Activated T-helper 1 cell treated with anti-CD3 and anti-CD28 coated beads, Interleukin-12 subunit alpha, Interleukin-12 subunit beta, Interleukin-2, Interleukin-4 antibody, amounts not matched to agents 30 ng/mL and 10 ng/mL and 1 ng/mL, durations not matched to agents 14 hours and 24 hours and 36 hours (primary cell): ENCODE measurements at places on chromosomes 1 and 21. TPM values are rescaled to one million over a fixed set of nuclear protein-coding genes. Genes with fewer than 3 reads are reported as not detected.

KIF14 gene
- 11.5 and 12.5 TPM in 2 replicates for total RNA-seq

RHCE gene
- 0.17 TPM in 1 of 2 replicates, not detected in the other for total RNA-seq

MIER1 gene
- total RNA-seq = 53.2 and 57.4 TPM in 2 replicates

SYPL2 gene
- total RNA-seq = not detected in 2 replicates

DNAH14 gene
- 0.02 and 0.18 TPM in 2 replicates for total RNA-seq

LRRC71 gene
- not detected in 2 replicates for total RNA-seq

RABIF gene
- total RNA-seq = 11.8 and 13.4 TPM in 2 replicates

IGSF21 gene
- not detected in 2 replicates for total RNA-seq

CFAP410 gene
- total RNA-seq = 13.3 and 17.8 TPM in 2 replicates

AURKAIP1 gene
- 147 and 148 TPM in 2 replicates for total RNA-seq

PLD5 gene
- total RNA-seq = not detected in 2 replicates

IGSF3 gene
- 1.7 TPM in 2 replicates for total RNA-seq

RAB42 gene
- 0.27 TPM in 1 of 2 replicates, not detected in the other for total RNA-seq

NUP210L gene
- 0.12 TPM in 1 of 2 replicates, not detected in the other for total RNA-seq

PRAMEF11 gene
- not detected in 2 replicates for total RNA-seq

FCRL4 gene
- total RNA-seq = not detected in 2 replicates

SAMD13 gene
- 0.34 and 0.60 TPM in 2 replicates for total RNA-seq

FCRL2 gene
- not detected in 2 replicates for total RNA-seq

SNIP1 gene
- 28.1 and 30.2 TPM in 2 replicates for total RNA-seq

SPRR2G gene
- total RNA-seq = not detected in 2 replicates

SLC6A9 gene
- 7.0 and 7.4 TPM in 2 replicates for total RNA-seq

CDK11B gene
- total RNA-seq = 39.1 and 39.6 TPM in 2 replicates

CLCA4 gene
- not detected in 2 replicates for total RNA-seq

LIPI gene
- total RNA-seq = not detected in 2 replicates

CACNA1S gene
- total RNA-seq = not detected in 2 replicates

ZNF678 gene
- 4.2 and 5.0 TPM in 2 replicates for total RNA-seq

LINGO4 gene
- total RNA-seq = 0.07 and 0.10 TPM in 2 replicates

IFI44L gene
- 16.7 and 21.8 TPM in 2 replicates for total RNA-seq

AADACL3 gene
- not detected in 2 replicates for total RNA-seq

ALX3 gene
- total RNA-seq = not detected in 2 replicates

NTMT2 gene
- not detected in 2 replicates for total RNA-seq

NFIA gene
- 0.41 and 0.69 TPM in 2 replicates for total RNA-seq

TNFRSF9 gene
- 57.0 and 60.5 TPM in 2 replicates for total RNA-seq

OR6K3 gene
- not detected in 2 replicates for total RNA-seq

MCOLN2 gene
- 117 and 119 TPM in 2 replicates for total RNA-seq

VWA5B1 gene
- 0.05 TPM in 1 of 2 replicates, not detected in the other for total RNA-seq

TMCC2 gene
- 25.0 and 25.2 TPM in 2 replicates for total RNA-seq

RNU1-2 gene
- total RNA-seq = 2,178 and 3,041 TPM in 2 replicates

PRSS38 gene
- total RNA-seq = not detected in 2 replicates

RBP7 gene
- total RNA-seq = not detected in 2 replicates

IFNLR1 gene
- total RNA-seq = 2.2 and 3.1 TPM in 2 replicates
